ENCODE measurements at places on chromosomes 2 and 18. TPM values are rescaled to one million over a fixed set of nuclear protein-coding genes. Genes with fewer than 3 reads are reported as not detected.

The ADD2 gene
- 0.97 TPM for polyA plus RNA-seq

The ICOS gene
- polyA plus RNA-seq = 0.33 TPM

The DNMT3A gene
- 9.7 TPM for polyA plus RNA-seq

The CENPA gene
- polyA plus RNA-seq = 0.18 TPM

The FBXO36 gene
- polyA plus RNA-seq = 1.6 TPM

The BOLL gene
- polyA plus RNA-seq = not detected

The DSG4 gene
- 0.01 TPM for polyA plus RNA-seq

The SGO2 gene
- polyA plus RNA-seq = 0.40 TPM

The LYPD1 gene
- 0.31 TPM for polyA plus RNA-seq

The VAMP8 gene
- polyA plus RNA-seq = 67.7 TPM

The SAG gene
- 0.67 TPM for polyA plus RNA-seq

The VWC2L gene
- polyA plus RNA-seq = not detected

The KCNJ3 gene
- not detected for polyA plus RNA-seq

The TMEM163 gene
- polyA plus RNA-seq = 36.4 TPM
